ENCODE measurements at places on chromosomes 7 and 10. TPM values are rescaled to one million over a fixed set of nuclear protein-coding genes. Genes with fewer than 3 reads are reported as not detected.

The BBIP1 gene
- total RNA-seq: 20.6 TPM

The VWDE gene
- not detected for total RNA-seq

The ZPBP gene
- total RNA-seq: not detected

The PNPLA8 gene
- total RNA-seq: 30.6 TPM

The OR9A2 gene
- 1.2 TPM for total RNA-seq

The CFAP70 gene
- total RNA-seq: 0.76 TPM

The CRHR2 gene
- total RNA-seq: not detected

The FKBP9 gene
- total RNA-seq: 274 TPM

The GIMAP6 gene
- total RNA-seq: not detected

The MLXIPL gene
- not detected for total RNA-seq

The ZNF467 gene
- 0.22 TPM for total RNA-seq

The CRYGN gene
- total RNA-seq: not detected

The ODAD2 gene
- under 0.01 TPM for total RNA-seq

The PCDH15 gene
- total RNA-seq: not detected

The RAB19 gene
- not detected for total RNA-seq

The PARD3 gene
- 37.2 TPM for total RNA-seq

The ZNF25 gene
- total RNA-seq: 2.7 TPM

The KCNH2 gene
- total RNA-seq: under 0.01 TPM

The TRIL gene
- 0.33 TPM for total RNA-seq

The HOXA4 gene
- total RNA-seq: 0.43 TPM

The SPDYE5 gene
- total RNA-seq: not detected

The NPSR1 gene
- total RNA-seq: not detected

The OPN1SW gene
- total RNA-seq: not detected

The TRIM50 gene
- not detected for total RNA-seq

The CYCS gene
- 19.2 TPM for total RNA-seq

The SLC13A1 gene
- total RNA-seq: not detected

The ANKRD61 gene
- total RNA-seq: not detected

The MMD2 gene
- not detected for total RNA-seq

The C10orf95 gene
- 1.3 TPM for total RNA-seq

The FAM25A gene
- not detected for total RNA-seq

The CALHM1 gene
- total RNA-seq: not detected

The TNS3 gene
- total RNA-seq: 124 TPM

The TCAF2 gene
- 10.7 TPM for total RNA-seq

The ANKRD1 gene
- total RNA-seq: 14.5 TPM

The SAMD9 gene
- 9.8 TPM for total RNA-seq

The NRCAM gene
- total RNA-seq: 14.6 TPM

The INA gene
- 6.2 TPM for total RNA-seq

The SRPK2 gene
- total RNA-seq: 31.6 TPM

The BTBD16 gene
- total RNA-seq: not detected

The BZW2 gene
- total RNA-seq: 162 TPM

The AKR1D1 gene
- total RNA-seq: not detected

The STX1A gene
- 7.4 TPM for total RNA-seq

The MSS51 gene
- total RNA-seq: 1.1 TPM

The FAM25C gene
- total RNA-seq: 20.6 TPM

The UCMA gene
- total RNA-seq: not detected

The GATA3 gene
- total RNA-seq: 78.1 TPM

The DRGX gene
- total RNA-seq: not detected

The GAD2 gene
- total RNA-seq: not detected

The COL1A2 gene
- total RNA-seq: 6,824 TPM

The LIPJ gene
- not detected for total RNA-seq

The H2AZ2 gene
- 51.4 TPM for total RNA-seq

The NODAL gene
- not detected for total RNA-seq

The CALML3 gene
- total RNA-seq: not detected
